HCT116 (cell line): ENCODE measurements at places on chromosomes 7 and 10. TPM values are rescaled to one million over a fixed set of nuclear protein-coding genes. Genes with fewer than 3 reads are reported as not detected.

DNA sequence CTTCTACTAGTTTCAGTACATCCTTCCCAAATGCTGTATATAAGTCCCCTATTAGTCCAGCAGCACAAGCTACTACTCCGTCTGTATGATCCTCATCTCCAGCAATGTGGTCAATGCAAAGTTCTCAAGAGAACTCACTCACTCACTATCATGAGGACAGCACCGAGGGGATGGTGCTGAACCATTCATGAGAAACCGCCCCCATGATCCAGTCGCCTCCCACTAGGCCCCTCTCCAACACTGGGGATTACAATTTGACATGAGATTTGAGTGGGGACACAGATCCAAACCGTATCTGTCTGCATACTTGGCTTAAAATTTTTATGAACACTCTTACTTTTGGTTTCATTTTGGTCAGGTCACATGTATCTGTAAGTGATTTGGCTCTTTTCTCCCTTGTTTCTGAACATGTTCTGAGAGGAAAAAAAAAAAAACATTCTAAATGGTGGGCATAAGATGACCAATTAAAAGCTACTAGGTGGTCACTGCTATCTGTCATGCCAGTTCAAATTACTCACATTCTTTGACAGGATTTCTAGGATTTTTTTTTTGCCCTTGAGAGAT lies 60.1 kb downstream of the ZNF783 start:
- no peak for DNase-seq

GRCh38 chr10:85544956-85545355 lies 821.6 kb downstream of the GRID1 start:
- DNase-seq = no peak

DNA sequence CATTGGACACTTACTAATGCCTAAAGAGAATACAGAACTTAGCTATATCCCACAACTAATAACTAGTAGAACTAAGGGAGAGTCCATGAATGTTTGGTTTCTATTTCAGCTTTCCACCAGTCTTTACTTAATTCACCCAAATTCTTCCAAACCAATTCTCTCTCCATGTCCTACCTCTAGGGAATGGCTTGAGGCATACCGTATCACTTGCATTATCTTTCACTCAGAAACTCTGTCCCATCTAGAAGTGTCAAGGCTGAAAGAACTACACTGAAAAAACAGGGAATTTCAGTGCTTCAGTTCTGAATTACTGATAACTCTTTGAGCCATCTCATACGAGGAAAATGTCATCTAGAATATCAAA lies 758 bp downstream of the TMEM168 start:
- DNase-seq = no peak

DNA sequence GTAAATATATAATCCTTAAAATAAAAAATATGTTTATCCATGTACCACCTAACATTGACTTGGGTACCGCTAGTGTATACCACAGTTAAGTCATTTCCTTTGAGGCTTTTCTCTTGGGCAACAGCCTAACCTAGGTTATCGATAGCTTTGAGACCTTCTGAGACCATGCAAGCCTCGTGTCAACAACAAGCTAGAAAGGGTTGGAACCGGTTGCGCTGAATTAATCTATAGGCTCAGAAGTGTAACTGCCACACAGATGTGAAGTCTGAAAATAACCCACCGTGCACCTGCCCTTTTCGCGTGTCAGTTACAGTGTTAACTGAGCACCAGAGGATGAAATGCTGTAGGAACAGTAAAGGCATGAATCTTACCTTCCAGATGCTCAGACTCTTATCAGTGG lies 59.8 kb downstream of the ARID5B start:
- DNase-seq = no peak

Gene TMEM176B
- 0.42 TPM for total RNA-seq

- peak; percentile 55 for DNase-seq
Observed at GRCh38 chr7:123749537-123749857, 694 bp upstream of the WASL start.

Gene CRPPA
- total RNA-seq = 1.6 TPM

GRCh38 chr7:24158975-24159374 lies 125.0 kb upstream of the NPY start:
- no peak for DNase-seq

DNA sequence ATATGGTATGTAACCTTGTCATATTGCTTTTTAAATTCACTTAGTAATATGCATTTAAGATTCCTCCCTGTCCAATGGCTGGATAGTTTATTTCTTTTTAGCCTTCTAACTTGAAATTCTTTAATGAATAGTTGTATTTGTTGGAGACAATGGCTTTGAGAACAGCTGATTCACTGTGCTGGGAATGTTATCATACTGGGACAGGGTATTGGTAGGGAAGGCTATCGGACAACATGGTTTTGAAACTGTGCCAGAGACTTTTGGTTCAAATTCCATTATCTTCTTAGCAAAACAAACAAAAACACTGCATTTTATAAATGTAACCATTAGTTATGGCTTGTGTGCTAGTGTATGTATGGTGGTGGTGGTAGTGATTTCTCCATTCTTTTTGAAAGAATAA lies 517.1 kb upstream of the ANKRD30A start:
- no peak for DNase-seq

- DNase-seq = no peak
Observed at GRCh38 chr10:5531558-5532306, 7.0 kb downstream of the CALML3 start.

- DNase-seq = no peak
Observed at GRCh38 chr7:93165447-93165846, 17.3 kb upstream of the SAMD9L start.

GRCh38 chr10:100036850-100037249 lies 27.1 kb upstream of the DNMBP start:
- no peak for DNase-seq

GRCh38 chr7:93992421-93993110 lies 11.6 kb downstream of the BET1 start:
- no peak for DNase-seq

Gene CUBN
- total RNA-seq = 1.2 TPM

- no peak for DNase-seq
Observed at GRCh38 chr7:36261019-36261754, 108.1 kb downstream of the EEPD1 start.
